ENCODE measurements at places on chromosomes 1 and 21.

DNA sequence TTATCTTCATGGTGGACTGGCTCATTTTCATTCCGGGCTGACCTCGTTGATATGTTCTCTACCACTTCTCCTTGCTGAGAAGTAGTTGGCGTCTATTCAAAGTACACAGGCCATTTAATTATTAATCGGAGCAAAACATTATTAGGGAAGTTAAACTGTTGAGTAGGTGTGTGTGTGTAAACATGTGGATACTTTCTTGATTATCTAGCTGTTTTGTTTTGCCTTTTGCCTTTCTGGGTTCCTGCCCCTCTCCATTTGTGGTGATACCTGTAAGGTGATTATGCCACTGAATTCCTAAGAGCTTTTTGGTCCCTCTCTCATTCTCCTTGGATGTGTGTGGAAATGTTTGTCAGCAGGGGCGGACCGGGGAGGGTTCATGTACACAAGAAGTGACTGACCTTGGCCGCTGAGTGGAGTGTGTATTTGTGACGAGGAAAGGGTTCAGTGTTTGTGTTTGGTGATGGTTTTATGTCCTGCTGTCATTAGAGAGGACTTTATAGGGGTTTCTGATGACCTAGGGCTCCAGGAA is 56.6 kb upstream of the PPP2R5A start:
- DNase-seq = no peak

- DNase-seq = no peak
These were observed 94.2 kb upstream of the SLC2A1 start for GRCh38 chr1:43052786-43053439.

- no peak for DNase-seq
These were observed 300.6 kb downstream of the HHAT start for GRCh38 chr1:210629276-210629675.

DNA sequence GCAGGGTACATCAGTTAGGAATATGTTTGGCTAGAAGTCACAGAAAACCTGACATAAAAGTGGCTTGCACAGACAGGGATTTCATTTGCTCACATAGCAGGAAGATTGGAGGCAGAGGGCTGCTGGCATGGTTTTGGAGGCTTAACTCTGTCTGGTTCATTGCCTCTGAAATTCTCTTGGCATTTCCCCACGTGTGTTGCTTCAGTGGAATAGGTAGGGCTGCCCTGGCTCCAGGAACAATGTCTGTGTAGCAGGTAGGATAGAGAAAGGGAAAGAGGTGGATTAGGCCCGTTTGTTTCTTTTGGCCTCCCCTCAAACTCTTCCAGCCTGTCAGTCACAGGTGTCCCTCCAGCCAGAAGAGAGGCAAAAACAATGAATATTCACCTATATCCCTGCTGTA is 20.5 kb upstream of the SIPA1L2 start:
- no peak for DNase-seq

DNA sequence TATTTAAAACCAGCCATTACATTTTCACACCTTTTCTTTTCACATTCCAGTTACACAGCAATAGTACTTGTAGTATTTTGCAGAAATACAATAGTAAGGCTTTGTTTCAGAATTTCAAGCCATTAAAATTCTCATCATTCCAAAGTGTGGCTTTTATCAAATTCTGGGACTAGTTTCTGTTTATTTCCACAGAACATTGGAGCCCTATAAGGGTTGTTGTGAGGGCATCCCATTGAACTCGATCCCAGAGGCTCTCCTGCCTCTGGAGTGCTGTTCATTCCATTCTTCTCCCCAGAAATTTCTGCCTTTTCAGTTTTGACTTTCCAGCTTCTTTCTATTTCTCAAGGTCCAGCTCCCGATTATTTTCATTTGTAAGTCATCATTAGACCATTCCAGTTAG is 645.5 kb downstream of the ADGRL2 start:
- DNase-seq = no peak

DNA sequence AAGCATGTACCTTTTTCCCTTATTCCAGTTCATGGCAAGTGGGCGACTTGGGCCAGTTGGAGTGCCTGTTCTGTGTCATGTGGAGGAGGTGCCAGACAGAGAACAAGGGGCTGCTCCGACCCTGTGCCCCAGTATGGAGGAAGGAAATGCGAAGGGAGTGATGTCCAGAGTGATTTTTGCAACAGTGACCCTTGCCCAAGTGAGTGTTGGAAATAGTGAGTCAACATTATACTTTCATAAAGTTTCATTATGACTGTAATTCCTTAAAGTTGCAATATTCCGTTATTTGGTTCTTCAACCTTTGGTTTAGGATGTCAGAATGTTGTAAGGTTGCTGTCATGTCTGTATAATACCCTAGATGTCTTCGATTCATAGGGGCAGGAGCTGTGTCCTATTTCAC is 230.5 kb downstream of the TPR start:
- DNase-seq = no peak

- peak; percentile 3 for DNase-seq
These were observed 203.6 kb upstream of the CHODL start for GRCh38 chr21:18041012-18041411.

- DNase-seq = no peak
These were observed 327.7 kb downstream of the SMYD3 start for GRCh38 chr1:246179401-246179800.

GRCh38 chr1:187689129-187689528 is 860.4 kb downstream of the PLA2G4A start:
- no peak for DNase-seq

- DNase-seq = no peak
These were observed 133.5 kb downstream of the HMGB4 start for GRCh38 chr1:33997127-33998036.

DNA sequence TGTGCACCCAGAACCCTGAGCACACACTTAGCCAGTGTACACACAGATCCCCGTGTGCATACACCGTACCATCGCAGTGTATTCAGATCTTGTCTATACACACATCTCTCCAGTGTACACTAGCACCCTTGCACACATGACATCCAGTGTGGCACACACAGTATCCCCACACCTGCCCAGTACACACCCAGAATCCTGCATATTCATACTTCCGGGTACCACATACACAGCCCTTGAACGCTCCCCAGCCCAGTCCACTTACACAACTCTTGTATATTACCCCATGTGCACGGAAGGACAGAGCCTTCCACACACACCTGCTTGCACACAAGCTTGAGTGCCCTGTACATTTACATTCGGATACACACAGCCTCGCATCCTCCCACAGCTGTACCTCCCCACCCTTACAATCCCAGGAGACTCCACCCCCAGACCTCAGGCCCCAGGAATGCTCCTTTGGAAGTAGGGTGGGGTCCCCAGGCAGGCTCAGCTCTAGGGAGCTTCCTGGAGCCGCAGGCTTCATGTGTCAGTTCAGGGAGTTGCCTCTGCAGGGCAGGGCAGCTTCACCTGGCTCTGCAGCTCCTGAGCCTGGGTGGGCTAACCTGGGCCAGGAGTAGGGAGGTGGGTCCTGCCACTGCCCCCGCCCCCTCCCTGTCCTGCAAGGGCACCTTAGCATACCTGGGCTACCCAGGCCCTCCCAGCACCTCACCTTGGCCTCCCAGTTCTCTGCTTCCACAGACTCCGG is 46.2 kb downstream of the AHDC1 start:
- no peak for DNase-seq

DNA sequence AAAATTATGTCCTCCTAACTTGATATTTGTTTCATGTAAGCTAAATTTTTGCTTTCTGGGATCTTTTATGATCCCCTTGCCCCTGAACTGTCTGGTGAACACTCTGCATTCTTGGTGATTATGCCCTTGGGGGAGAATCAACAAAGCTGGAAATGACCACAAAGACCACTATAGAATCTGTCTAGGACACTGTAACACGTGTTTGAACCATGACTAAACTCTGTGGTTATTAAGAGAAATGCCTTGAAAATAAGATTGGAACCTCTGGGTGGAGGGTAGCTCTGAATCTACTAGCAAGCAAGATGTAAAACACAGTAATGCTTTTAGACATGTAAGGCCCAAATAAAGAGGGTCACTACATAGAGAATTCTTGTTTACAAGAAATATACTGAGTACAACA is 237.5 kb downstream of the HMCN1 start:
- no peak for DNase-seq

DNA sequence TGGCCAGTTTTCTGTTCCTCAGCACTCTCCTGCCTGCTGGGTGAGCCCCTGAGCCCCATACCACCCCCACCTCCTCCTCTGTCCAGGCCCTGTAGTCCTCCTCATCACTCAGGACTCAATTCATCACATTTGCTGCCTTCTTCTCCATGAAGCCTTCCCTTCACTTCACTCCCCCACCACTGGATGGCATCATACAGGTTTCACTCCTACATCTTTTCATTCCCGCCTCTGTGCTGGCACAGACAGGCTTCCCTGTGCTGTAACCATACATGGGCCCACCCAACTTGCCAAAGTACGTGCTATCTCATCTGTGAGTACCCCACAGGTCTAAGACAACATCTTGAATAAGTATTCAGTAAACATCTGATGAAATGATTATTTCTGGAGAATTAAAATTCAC is 56.9 kb downstream of the SLC45A1 start:
- no peak for DNase-seq

DNA sequence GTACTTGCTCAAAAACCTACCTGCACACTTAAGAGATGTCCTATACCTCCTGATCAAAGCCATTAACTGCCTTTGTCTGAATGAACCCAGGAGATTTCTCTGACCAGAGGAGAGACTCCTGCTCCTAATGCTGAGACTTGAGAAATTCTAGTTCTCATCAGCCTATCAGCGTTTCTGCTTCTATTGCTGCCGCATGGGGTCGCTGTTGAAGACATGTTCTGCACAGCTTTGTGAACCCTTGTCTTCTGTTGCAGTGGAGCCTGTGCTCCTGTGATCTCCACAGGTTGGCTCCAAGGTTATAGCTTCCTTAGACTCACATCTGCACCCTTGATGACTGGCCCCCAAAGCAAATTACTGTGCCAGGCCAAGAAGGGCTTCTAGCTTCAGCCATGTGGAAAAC is 40.2 kb downstream of the EDN2 start:
- no peak for DNase-seq

GRCh38 chr1:36948606-36949005 is 85.7 kb downstream of the GRIK3 start:
- DNase-seq = no peak

- no peak for DNase-seq
These were observed 725 bp downstream of the RTCA start for GRCh38 chr1:100266741-100267140.

GRCh38 chr1:228825840-228826484 is 90.7 kb downstream of the RHOU start:
- DNase-seq = no peak

GRCh38 chr1:232909752-232910151 is 40.7 kb upstream of the NTPCR start:
- no peak for DNase-seq

GRCh38 chr21:42022091-42022430 is 11.9 kb upstream of the ZBTB21 start:
- no peak for DNase-seq

DNA sequence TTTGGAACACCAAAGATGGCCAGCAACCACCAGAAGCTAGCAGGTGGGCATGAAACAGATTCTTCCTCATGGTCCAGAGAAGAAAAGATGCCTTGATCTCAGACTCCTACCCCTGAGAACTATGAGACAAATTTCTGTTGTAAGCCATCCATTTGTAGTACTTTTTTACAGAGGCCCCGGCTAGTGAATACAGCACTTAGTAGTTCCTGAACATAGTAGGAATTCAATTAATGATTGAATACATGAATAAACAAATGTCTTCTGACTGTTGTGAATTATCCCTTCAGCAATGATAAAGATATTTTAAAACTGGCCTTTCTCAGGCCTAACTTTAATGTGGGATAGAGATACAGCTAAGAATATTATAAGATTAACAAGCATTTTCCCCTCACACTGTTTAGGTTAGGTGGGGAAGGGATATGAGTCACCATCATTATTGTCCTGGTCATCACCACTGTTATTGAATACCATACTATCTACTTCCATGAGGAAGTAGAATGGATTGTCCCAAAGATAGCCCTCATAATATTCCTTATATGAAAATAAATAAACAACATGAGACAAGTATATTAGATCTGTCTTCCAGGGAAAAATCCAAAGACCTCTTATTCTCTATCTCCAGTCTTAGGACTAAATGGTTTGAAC is 51.4 kb downstream of the ADCY10 start:
- DNase-seq = no peak

DNA sequence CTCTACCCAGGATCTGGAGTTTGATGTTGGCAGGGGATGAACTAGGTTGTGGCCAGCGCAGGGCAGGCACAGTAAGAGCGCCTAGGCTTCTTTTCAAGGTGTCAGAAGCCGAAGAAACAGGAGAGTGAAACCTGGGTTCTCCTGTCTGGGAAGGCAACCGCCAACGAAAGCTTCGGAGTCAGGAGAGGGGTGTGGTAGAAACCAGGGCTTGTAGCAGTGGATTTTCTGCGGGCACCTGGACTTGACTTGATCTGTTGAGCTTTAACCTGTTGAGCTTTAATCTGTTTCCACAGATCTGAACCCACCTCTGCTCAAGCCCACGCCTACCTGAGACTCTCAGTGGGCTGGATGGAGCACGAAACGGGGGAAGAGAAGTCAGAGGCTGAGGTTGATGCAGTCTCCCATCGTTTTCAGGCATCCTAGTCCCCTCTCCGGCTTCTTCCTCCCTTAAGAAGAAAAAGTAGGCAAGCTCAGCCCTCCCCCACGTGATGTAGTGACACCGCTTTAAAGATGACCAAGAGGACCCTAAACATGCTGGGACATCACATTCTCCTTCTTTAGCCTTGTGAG is 9.3 kb downstream of the HLX start:
- no peak for DNase-seq

DNA sequence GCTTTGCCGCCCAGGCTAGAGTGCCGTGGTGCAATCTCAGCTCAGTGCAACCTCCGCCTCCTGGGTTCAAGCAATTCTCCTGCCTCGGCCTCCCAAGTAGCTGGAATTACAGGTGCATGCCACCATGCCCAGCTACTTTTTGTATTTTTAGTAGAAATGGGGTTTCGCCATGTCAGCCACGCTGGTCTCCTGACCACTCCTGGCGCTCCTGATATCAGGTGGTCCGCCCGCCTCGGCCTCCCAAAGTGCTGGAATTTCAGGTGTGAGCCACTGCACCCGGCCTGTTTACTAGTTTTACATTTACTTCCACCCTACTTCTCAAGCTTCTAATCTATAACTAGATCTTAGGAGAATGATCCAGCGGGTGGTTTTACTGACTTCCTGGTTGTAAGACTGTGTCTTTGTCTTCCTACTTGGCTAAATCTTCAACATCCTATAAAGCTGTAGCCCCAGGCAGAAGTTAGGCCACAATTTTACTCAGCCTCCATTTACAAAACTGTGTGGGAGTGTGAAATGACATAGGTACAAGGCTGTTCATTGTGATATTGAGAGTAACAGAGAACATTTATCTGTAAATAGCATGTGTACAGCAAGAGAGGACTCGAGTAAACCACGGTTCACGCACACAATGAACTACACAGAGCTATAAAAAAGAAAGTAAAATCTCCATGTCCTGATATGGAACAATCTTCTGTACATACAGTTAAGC is 9.6 kb upstream of the POU2F1 start:
- no peak for DNase-seq

- no peak for DNase-seq
These were observed 59.7 kb downstream of the TEX35 start for GRCh38 chr1:178572604-178573003.
